Omental fat pad (tissue), 4 donors: ENCODE measurements at places on chromosomes 3 and 15.

- no peak for DNase-seq
Observed at GRCh38 chr3:85678713-85679112, 719.9 kb downstream of the CADM2 start.

DNA sequence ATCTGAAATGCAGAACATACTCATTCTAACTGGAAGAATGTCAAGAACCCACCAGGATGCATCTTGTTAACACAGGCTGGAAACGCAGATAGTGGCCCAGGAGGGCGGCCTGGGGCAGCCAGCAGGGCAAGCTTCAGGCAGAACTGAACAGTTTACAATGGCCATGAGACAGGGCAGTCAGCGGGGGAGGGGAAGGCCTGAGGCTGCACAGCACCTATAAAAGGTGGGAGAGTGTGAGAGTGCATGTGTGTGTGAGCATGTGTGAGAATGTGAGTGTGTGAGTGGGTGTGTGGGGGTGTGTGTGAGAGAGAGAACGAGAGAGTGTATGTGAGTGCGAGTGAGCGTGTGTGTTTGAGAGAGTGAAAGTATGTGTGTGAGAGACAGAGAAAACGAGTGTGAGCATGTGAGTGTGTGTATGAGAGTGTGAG lies 26.8 kb upstream of the SLCO2A1 start:
- no peak for DNase-seq

GRCh38 chr3:162865466-162865865 lies 1368.9 kb downstream of the OTOL1 start:
- no peak for DNase-seq

GRCh38 chr3:186520957-186521842 lies 23.0 kb downstream of the CRYGS start:
- DNase-seq: no peak

GRCh38 chr3:40645883-40646282 lies 121.1 kb downstream of the ZNF621 start:
- DNase-seq: no peak

GRCh38 chr3:113245761-113246161 lies 34.4 kb downstream of the BOC start:
- DNase-seq: no peak

GRCh38 chr3:50242851-50243542 lies 7.0 kb downstream of the GNAI2 start:
- no peak for DNase-seq

DNA sequence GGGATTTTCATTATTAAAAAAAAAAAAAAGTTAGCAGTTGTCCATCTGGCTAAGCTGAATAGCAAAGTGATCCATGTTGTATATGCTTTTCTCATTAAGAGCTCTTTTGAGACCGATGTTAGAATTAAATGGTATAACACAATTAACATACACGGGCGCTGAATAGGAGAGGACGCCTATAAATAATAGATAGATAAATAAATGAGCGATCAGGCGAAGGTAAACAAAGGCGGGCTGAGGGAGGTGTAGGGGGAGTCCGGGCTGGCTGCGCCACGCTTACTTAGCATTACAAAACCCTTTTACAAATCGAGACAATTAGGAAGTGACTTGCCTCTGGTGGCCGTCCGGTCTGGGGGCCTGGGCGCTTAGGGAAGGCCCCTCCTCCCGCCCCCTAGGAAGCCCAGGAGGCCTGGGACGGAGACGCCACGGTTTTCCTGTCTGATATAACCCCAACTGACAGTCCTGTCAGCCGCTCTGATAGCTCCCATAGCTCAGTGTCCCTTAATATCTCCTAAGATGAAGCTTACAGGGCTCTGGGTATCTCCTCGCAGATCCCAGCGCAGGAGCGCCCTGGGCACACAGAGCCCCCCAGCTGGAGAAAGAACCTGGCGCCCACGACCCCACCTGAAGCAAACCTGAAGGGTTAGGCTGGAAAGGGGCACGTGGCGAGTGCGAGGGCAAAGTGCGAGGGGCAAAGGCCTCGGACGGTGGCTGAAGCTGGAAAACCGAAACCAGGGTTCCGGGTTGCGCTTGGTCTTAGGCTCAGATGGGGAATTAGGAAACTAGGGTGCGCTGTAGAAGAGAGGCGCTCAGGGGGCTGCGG lies 3.6 kb downstream of the SOX14 start:
- no peak for DNase-seq

GRCh38 chr15:96306321-96306720 lies 24.2 kb upstream of the NR2F2 start:
- DNase-seq: no peak

DNA sequence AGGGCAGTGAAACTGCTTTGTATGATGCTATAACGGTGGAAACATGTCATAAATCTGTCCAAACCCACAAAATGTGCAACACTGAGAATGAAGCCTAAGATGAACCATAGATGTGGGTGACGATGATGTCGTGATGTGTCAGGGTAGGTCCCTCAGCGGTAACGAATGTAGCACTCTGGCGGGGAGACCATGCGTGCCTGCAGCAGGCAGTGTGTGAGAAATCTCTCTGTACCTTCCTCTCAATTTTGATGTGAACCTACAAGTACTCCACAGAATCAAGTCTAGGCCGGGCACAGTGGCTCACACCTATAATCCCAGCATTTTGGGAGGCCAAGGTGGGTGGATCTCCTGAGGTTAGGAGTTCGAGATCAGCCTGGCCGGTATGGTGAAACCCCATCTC lies 268.2 kb upstream of the LYSMD4 start:
- DNase-seq: no peak

DNA sequence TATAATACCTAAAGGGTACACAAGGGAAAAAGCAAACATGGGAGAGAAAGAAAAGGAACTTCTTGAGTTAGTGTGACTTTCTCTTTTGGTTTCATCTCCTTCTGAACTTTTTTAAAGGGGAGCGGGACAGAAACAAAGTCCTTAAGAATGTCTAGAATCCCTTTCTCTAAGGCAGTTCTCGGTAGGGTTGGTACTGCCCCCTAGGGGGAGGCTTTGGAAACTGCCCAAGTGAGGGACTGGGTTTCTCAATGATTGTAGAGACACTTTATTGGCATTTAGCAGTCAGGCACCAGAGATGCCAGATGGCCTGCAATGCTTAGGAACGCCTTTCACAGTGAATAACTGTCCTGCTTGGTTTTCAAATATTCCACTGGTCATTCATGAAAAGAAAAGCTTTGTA lies 172.7 kb downstream of the WDR72 start:
- no peak for DNase-seq

DNA sequence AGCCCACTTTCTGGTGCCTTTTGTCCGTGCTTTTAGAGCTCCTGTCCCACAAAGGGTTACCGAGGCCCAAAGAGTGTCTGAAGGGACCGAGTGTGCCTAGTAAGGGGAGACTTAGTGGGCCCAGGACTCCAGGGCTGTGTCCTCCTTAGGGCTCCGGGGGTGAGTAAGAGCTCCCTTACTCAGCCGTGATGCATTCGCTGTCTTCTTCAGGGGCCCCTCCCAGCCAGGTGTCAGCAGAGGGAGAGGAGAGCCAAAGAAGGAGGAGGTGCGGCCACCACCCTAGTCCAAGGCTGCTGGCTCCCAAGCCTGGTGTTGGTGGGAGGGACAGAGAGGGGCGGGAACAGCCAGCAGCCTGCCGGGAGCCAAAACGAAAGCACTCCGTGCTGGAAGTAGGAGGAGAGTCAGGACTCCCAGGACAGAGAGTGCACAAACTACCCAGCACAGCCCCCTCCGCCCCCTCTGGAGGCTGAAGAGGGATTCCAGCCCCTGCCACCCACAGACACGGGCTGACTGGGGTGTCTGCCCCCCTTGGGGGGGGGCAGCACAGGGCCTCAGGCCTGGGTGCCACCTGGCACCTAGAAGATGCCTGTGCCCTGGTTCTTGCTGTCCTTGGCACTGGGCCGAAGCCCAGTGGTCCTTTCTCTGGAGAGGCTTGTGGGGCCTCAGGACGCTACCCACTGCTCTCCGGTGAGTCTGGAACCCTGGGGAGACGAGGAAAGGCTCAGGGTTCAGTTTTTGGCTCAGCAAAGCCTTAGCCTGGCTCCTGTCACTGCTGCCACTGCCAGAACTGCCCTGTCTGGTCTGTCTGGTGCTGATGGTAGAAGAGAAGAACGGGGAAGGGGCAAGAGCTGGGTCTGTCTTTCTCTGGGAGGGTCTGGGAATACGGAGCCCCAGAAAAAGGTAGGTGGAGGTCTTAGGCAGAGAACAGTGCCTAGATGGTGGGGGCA lies at the start of gene IL17RC:
TSS of gene IL17RC (plus strand) at position 365 of the 947 bp plus-strand sequence. CDS start at position 583, 218 bp downstream.
- peak; percentile 56 for DNase-seq

GRCh38 chr3:7146529-7146928 lies 285.6 kb downstream of the GRM7 start:
- DNase-seq: no peak

GRCh38 chr3:72571638-72572114 lies 276.6 kb downstream of the SHQ1 start:
- no peak for DNase-seq

DNA sequence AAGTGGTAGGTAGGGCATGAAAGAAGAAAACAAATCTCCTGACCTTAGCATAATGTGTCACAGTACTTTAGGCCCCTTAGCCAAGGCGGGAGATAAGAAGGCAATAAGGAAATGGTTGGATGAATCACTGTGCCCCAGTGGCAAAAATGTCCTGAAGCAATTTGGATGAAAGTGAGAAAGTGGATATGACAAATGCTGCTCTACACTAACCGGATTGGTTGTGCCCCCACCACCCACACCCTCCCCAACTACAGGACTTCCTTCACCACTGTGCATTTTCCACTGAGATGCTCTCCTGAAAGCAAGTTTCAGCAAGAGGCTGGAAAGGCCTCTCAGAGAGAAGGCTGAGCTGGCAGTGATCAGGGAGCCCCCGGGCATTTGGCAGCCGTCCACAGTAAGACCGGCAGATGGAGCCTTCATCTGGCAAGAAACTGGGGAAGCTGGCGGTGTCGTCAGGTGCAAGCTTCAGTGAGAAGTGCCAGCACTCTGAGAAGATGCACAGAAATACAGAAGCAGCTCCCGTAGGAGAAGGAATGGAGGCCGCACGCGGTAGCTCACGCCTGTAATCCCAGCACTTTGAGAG lies 63.8 kb downstream of the ATP1B3 start:
- no peak for DNase-seq

- DNase-seq: no peak
Observed at GRCh38 chr3:164832216-164832615, 246.1 kb downstream of the SI start.

- DNase-seq: no peak
Observed at GRCh38 chr15:101543926-101544612, 54.6 kb upstream of the PCSK6 start.

GRCh38 chr3:78665776-78666469 lies 1101.9 kb downstream of the ROBO1 start:
- DNase-seq: no peak

DNA sequence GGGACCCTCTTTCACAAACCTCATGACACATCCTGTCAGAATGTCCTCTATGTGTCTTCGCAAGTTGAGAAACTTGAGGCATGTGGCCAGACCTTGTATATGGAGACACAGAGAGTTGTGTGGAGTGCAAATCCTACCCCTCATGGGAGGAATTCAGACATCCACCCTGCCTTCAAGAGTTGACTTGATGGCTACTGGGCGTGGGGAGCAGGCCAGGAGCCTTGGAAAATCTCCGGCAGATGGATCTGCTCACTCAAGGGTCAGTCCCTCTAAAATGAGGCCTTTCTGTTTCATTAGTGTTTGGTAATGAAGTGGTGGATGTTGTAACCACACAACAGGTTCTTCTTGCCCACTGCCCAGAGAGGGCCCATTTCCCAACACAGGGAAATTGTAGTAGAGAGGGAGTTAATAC lies 79.0 kb downstream of the ASB7 start:
- DNase-seq: no peak

- DNase-seq: peak; percentile 72
Observed at GRCh38 chr15:75204340-75205063, 2.8 kb downstream of the C15orf39 start.

DNA sequence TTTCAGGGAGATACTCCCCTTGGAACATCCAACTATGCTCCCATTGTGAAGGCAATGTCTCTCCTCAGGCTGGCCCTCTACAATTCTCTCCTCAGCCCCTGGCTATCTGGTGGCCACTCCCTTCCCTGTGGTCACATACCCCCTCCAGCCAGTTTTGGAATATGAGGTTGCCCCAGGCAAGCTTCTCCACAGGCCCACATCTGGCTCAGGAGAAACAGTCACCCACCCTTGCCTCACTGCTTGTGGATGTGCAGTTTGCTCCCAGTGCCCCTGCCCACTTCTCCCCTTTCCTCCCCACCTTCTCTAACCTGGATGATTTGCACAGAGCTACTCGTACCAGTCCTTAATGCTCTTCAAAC lies 15.7 kb upstream of the TIPARP start:
- no peak for DNase-seq

DNA sequence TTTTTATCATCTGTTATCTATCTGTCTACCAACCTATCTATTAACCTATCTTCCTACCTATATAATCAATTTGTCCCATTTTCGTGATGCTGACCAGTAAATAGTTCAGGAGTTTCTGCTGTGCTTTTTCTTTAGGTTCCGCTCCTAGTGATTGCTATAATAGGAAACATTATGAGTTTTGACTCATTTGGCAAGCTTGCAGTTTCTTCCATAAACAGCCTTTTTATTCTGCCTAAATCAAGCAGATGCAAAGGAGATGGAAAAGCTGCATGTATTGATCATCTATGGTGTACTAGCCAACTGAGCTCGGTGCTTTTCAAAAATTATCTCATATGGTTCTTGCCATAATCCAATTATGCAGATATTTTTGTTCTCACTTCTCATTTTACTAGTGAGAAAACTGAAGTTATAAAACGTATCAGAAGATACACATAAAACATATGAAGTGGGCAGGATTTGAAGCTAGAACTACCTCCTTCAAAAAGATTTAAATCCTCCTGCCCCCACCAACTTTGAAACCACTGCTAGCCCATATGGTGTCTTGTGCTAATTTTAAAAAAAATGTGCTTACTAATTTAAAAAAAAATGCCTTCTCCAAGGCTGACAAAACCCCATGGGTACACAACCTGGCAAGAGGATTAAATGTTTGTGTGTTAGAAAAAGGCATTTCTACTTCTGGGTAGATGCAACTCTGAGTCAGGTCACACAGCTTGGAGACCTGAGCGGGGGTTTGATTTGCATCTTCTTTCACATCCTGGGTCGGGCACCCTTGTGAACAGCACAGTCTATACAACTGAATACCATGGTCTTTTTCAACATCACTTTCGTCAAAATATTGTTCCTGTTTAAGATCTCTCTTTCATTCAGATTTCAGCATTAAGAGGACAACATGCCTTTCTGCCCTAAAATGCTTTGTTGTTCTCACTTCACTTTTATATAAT lies 267.0 kb downstream of the CHL1 start:
- DNase-seq: no peak

DNA sequence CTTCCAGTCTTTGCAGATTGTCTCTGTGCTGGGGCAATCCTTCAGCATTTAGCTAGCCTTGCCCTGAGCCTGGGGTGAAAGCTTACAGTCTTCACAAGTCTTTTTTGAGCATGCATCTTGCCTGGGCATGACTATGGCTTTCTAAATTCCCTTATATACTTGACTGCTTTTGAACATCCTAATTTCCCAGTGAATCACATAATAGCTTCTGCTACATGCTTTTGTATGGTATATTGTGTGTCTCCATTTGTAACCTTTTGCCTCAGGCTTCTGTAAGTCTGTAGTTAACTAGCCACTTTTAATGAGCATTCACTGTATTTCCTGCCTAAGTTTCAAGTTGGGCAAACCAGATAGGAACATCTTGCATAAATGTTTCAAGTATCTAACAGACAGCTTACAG lies 76.8 kb downstream of the CHCHD4 start:
- no peak for DNase-seq

GRCh38 chr3:153158961-153159735 lies 2.9 kb upstream of the RAP2B start:
- DNase-seq: no peak
